ENCODE measurements at places on chromosomes 3 and 15.

DNA sequence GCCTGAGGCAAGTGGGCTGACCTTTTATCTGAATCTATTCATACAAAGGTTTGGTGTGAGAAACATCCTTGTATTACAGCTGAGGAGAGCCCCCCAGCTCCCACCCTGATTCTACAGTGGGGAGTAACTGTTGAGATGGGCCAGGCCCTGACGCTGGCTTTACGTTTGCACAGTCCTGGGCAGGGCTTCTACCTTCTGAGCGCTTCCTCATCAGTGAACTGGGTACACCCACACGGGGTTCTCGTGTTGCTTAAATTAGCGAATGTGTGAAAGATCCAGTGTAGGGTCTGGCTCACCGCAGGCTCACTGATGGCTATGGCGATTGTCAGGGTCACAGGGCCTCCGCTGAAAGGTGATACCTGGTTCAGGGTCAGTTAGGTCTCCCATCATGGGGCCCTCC, 7.3 kb upstream of the GHRL start:
- no peak for DNase-seq

- DNase-seq = no peak
These were observed 7.3 kb downstream of the RFT1 start for GRCh38 chr3:53122933-53123305.

- no peak for DNase-seq
These were observed 37.7 kb downstream of the SYNM start for GRCh38 chr15:99142562-99142961.

- no peak for DNase-seq
These were observed 182.3 kb upstream of the NDN start for GRCh38 chr15:23869396-23869795.

- DNase-seq = no peak
These were observed 737.7 kb upstream of the ALCAM start for GRCh38 chr3:104629038-104629437.

DNA sequence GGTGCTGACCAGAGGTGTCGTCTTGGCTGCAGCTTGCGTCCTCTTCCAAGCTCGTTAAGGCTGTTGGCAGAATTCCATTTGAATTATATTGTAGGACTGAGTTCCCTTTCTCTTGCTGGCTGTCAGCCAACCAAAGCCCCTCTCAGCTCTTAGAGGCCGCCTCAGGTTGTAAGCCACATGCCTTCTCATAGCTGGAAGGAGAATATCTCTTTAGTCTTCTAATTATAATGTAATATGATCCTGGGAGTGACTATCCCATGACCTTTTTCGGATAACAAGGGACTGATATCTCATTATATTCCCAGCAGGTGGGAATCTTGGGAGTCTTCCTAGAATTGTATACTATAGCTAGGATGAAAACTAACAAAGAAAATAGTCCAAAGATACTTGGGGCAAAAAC, 4.8 kb downstream of the SCG5 start:
- no peak for DNase-seq

DNA sequence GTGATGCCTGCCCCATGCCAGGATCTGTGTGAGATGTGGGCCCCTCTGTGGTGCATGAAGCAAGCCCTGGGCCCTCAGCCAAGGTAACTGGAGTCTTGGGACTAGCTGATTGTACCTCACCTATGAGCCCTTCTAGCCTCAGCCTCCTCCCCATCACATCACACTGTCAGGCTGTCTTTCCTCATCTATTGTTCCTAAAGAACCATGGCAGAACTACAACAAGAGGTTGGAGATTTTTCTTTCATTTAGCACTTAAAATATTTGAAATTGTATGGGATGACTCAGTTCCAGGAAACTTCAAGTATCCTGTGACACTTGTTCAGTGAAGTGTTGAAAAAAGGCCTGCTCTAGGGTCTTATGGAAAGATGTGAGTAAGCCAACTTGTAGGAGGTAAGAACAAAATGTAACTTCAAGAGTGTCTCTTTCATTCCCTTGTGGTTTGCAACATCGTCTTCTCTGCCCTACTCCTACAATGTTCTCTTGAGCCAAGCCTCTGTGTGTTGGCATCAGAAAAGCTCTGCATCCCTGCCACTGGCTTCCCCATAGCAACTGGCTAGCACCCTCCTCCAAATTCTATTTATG, 58.7 kb upstream of the TIPARP start:
- no peak for DNase-seq

DNA sequence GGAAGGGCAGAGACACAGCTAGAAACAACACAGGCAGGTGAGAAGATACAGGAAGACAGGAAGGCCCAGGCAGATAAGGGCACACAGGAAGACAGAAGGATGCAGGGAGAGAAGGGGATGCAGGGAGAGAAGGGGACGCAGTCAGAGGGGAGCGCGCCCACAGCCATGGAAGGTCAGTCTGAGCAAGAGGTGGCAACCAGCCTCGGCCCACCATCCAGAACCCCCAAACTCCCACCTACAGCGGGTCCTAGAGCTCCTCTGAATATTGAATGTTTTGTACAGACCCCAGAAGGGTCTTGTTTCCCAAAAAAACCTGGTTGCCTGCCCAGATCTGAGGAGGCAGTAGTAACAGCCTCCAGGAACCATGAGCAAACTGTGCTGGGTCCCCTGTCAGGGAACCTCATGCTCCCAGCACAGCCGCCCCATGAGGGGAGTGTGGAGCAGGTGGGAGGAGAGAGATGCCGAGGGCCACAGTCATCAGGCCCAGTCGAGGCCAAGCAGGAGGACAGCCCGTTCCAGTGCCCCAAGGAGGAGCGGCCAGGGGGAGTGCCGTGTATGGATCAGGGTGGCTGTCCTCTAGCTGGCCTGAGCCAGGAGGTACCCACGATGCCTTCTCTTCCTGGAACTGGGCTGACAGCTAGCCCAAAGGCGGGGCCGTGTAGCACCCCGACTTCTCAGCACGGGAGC, 27.6 kb upstream of the SLC28A1 start:
- DNase-seq = no peak

DNA sequence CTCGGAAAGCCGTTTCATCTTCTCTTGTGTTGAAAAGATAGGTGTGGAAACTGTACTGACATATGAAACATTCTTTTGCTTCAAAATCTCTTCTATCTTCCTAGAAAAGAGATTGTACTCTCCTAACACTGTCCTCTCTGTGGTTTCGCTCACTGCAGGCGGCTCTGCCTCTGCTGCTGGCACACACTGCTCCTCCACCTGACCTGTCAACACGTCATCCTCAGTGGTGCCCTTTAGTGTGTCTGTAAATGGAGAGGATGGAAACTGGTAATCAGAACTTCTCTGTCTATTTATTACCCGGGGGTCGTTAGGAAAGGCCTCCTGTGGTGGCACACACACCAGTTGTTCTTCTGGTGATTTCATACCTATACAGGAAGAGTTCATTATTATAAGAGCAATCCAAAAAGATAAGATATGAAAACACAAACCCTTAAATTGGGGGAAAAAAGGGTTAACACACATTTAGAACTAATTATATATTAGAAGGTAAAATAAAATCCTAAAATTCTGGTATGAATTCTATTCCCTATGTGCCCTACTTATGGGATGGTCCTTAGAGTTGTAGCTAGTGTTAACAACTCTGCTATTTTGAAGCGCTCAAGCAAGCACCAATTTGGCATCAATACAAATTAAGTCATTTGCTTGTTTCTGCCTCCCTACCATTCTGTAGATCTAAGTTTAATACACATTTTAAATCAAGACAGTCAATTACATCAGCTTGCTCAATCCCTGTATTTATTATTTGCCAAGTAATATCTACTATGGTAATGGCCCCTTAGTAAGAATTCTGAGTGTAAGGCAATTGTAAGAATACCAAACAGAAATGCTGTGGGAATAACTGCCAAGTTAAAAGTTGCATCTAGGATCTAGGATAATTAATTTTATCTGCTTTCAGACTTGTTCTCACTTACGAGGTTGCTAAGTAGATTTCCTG, 49.2 kb downstream of the TASOR start:
- no peak for DNase-seq

- DNase-seq = no peak
These were observed 844.9 kb upstream of the ALCAM start for GRCh38 chr3:104521606-104522336.

- no peak for DNase-seq
These were observed 124.7 kb downstream of the RPL22L1 start for GRCh38 chr3:170745211-170745718.

DNA sequence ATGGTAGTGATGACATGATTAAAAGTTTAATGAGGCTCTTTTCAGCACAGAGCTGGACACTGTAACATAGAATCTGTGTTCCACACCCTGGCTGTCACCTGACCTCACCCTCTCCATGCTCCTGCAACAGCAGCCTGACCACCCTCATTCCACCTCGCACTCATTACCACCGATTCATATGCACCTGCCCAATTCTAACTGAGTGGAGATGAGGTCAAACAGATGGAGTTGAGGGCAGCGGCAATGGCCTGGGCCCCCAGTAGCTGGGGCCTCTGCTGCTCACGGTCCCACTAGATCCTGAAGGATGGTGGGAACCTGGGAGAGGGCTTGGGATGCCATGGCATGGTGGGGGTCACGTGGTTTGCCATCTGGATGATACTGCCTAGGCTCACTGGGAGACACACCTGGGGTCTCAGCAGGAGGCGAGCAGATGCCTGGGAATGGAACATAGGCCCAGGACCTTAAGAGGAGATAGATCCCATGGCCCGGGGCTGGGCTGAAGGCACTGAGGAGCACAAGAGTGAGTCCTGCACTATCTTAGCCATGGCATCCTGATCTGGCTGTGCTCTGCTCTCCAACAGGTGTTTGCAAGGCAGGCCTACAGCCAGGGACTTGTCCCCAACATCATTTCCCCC, 1.3 kb downstream of the SCN5A start:
- DNase-seq = no peak

DNA sequence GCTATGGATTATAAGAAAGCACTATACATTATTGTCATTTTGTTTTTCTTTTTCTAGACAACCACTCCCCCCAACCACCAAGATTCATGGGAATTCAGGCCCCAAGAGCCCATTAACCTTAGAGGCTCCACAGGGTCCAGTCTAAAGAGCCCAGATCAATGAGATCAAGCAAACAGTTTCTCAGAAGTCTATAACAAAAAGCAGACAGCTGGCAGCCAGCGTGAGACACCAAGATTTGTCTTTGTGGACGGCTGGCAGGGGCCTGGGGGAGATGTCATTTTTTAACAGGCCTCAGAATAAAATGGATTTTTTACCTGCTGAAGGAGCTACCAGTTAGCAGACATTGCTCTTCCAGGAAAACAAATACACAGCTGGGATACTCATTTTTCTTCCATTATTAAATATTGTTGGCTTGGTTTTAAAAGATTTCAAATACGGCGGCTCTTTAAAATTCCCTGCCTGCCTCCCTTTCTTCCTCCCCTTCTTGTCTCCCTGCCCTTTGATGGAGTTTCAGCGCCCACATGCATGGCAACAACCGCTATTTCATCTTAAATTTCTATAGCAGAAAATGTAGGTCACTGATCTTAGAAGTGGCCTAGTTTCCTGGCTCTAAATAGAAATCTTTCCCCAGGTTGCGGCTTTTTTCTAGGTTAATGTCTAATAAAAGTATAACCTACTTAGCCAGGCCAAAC, 130.6 kb downstream of the FAM174B start:
- DNase-seq = no peak

DNA sequence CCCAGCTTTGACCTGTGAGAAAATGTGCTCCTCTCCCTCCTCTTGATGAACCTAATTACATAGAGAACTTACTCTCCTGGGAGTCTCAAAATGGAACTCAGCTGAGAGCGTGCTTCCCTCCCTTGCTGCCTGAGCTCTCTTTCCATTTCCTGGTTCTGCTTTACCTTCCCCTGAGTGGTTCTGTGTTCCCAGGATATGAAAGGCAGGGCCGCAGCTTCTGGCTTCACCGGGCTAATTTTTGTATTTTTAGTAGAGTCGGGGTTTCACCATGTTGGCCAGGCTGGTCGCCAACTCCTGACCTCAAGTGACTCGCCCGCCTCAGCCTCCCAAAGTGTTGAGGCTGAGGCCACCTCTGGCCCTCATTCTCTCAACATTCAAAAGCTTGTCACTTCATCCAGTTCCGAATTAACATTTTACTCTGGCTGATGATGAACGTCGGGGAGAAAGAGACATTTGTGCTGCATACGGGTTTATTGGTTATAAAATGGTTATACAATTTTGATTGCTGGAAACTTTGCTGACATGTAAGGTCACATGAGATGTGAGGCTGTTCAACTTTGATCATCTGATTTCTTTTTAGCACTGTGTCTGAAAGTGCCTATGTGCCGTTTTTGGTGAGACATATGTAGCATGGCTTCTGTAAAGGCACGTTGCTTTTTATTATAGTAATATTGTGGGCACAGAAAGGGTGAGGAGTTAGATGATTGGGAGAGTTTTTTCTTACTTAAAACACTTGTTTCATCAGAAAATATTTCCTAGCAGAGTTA, 6.6 kb downstream of the PLS1 start:
- DNase-seq = no peak

DNA sequence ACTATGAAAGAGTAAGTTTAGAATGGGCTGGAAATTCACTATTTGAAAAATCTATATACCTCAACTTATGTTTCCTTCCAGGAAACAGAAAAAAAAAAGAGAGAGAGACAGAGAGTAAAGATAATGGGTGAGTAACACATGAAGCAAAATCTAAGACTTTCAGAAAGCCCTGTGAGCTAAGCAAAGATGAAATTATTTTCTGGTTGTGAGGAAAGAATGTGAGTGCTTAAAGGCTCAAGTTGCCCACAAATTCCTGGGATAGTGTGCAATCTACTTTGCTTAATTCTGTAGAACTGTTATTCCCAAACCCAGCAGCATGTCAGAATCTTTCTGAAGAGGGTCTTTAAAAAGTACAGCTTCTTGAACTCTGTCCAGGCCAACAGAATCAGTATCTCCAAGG, 337.7 kb upstream of the AGTR1 start:
- no peak for DNase-seq

- DNase-seq = no peak
These were observed 71.6 kb downstream of the LRTM1 start for GRCh38 chr3:54856271-54856670.

- no peak for DNase-seq
These were observed at the start of gene SLC25A38 for GRCh38 chr3:39383045-39383880. Gene SLC25A38 (plus strand): TSS chr3:39383370. CDS start chr3:39383725, 355 bp downstream.

DNA sequence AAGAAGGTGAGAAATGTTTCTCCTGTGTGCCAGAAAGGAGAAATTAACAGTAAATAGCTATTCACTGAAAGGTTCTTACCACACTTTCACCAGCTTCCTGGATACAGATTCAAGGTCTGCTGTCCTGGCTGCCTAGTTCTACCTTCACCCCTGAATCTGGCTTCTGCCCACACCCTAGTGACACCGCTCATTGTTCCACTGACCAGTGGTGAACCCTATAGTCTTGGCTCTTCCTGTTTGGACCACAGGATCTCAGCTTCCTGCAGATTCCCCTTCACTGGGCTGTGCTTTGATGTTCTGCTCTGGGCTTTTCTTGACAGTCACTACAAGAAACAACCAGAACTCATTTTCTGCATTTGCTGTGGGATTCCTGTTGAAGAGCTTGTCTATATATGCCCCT, 250.0 kb downstream of the XXYLT1 start:
- DNase-seq = no peak

Data from DMS 273 treated with DMSO at 0.1 percent for 48 hours (cell line).